Left lung (tissue), 14 donors: ENCODE measurements at places on chromosomes 3 and 15.

- H3K27me3 ChIP-seq = no peaks in the 10 kb centered on the region
- H3K27ac ChIP-seq = no peak overlapping the region
- peaks cover 30% of the 10 kb centered on the region for H3K36me3 ChIP-seq
- no peaks in the 10 kb centered on the region for H3K4me1 ChIP-seq
- DNase-seq = no peak
- H3K4me3 ChIP-seq = no peak overlapping the region
Measured at GRCh38 chr3:188607805-188608315, 453.9 kb downstream of the LPP start.

DNA sequence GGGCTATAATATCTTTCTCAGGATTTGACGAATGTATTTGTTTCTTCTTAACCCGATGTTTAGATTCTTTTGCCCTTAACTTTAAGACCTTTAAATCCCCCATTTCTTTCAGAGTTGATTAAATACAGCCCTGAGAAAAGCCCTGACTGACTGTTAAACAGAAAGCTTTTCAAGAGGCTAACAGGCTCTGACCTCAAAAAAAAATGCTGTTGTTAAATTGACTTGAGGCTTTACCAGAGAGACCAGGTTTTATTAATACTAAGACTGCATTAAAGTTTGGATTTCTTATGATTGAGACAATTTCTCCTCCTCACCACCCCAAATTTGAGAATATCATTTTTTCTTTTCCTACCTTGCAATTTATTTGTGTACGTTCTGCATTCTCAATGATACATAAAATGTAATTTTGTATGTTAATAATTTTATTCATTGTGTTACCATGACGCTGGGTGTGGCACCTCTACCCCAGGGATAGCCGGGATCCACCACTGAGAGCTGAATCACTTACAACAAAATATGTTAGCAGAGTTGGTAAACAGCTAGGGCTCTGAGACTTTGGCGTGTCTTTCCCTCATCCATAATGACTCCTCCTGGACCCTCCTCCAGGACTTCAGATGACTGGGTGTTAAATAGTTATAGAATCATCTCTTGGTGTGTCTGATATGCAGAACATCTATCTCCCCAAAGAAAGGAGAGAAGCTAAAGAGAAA lies 753.5 kb downstream of the NAALADL2 start:
- no peak for DNase-seq
- H3K4me3 ChIP-seq = no peak overlapping the region
- H3K36me3 ChIP-seq = no peaks in the 10 kb centered on the region
- H3K27ac ChIP-seq = no peak overlapping the region

- no peak for DNase-seq
- no peak overlapping the region for H3K4me3 ChIP-seq
- no peaks in the 10 kb centered on the region for H3K27me3 ChIP-seq
- H3K27ac ChIP-seq = no peak overlapping the region
- no peaks in the 10 kb centered on the region for H3K4me1 ChIP-seq
Measured at GRCh38 chr3:27387625-27388024, 18.4 kb upstream of the NEK10 start.

GRCh38 chr3:150351398-150351797 lies 56.7 kb upstream of the TSC22D2 start:
- no peak overlapping the region for H3K4me3 ChIP-seq
- H3K27ac ChIP-seq = no peak overlapping the region
- no peak for DNase-seq
- H3K4me1 ChIP-seq = no peaks in the 10 kb centered on the region
- H3K27me3 ChIP-seq = no peaks in the 10 kb centered on the region
- no peaks in the 10 kb centered on the region for H3K36me3 ChIP-seq

- DNase-seq = no peak
- no peak overlapping the region for H3K27ac ChIP-seq
- H3K4me1 ChIP-seq = no peaks in the 10 kb centered on the region
- no peaks in the 10 kb centered on the region for H3K27me3 ChIP-seq
- no peaks in the 10 kb centered on the region for H3K36me3 ChIP-seq
- no peak overlapping the region for H3K4me3 ChIP-seq
Measured at GRCh38 chr3:182637350-182638110, 155.8 kb upstream of the ATP11B start.

GRCh38 chr3:43706342-43706741 lies 15.6 kb downstream of the ABHD5 start:
- no peak overlapping the region for H3K27ac ChIP-seq
- DNase-seq = no peak
- H3K4me1 ChIP-seq = peaks cover 4% of the 10 kb centered on the region
- no peak overlapping the region for H3K4me3 ChIP-seq

DNA sequence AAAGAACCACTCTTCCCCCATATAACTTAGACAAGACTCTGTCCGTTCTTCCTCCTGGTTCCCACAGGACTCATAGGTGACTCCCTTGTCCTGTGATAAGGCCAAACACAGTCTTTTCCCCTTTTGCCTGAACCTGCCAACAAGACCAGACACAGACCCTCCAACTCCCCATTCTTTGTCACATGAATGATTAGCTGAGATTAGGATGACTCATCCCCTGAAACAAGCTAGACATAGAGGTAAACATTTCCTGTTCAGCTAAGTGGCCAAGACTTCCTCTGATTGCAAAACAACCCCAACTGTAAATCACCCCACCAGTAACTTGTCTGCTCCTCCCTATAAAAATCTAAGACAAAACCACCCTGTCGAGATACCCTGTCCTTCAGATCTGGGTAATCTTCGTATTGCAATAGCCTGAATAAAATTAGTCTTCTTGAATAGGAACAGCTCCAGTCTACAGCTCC lies 11.4 kb upstream of the HTR3E start:
- no peaks in the 10 kb centered on the region for H3K4me1 ChIP-seq
- H3K27ac ChIP-seq = no peak overlapping the region
- no peaks in the 10 kb centered on the region for H3K36me3 ChIP-seq
- H3K4me3 ChIP-seq = no peak overlapping the region
- no peaks in the 10 kb centered on the region for H3K27me3 ChIP-seq

DNA sequence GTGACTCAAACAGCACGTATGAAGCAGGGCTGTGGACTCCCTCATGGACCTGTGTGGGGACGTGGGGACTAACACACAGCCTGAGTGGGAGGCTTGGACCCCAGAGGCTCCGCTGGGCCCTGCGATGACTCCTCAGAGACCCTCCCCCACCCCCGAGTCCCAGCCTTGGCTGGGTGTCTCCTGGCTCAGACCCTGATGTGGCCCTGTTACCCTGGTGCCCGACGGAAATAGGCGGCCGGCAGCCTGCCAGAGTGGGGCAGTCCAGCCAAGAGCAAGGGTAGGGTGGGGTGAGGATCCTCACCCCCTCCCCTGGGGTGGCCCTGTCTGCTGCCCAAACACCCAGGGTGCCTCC lies 15.3 kb downstream of the TNK2 start:
- peak overlapping the region; percentile 81 for H3K27ac ChIP-seq
- peak overlapping the region; percentile 39 for H3K4me3 ChIP-seq
- peaks cover 68% of the 10 kb centered on the region for H3K4me1 ChIP-seq
- DNase-seq = no peak
- no peaks in the 10 kb centered on the region for H3K27me3 ChIP-seq
- H3K36me3 ChIP-seq = peaks cover 3% of the 10 kb centered on the region

DNA sequence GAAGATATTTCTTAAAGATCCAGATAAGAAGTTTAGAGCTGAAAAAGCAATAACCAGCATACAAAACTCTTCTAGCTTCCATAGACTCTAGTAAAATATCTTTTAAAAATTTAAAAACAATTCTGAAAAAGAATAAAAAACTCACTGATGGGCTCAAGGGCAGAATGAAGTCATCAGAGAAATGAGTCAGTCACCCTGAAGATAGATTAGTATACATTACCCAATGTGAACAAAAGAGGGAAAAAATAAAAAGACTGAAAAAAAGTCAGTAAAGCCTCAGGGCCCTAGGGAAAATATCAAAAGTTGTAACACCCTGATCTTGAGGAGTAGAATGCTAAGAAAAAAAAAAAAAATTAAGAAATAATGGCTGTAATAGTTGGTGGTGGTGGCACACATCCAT lies 11.4 kb downstream of the DET1 start:
- H3K4me1 ChIP-seq = no peaks in the 10 kb centered on the region
- no peak overlapping the region for H3K27ac ChIP-seq
- no peak for DNase-seq
- no peaks in the 10 kb centered on the region for H3K27me3 ChIP-seq
- no peak overlapping the region for H3K4me3 ChIP-seq

DNA sequence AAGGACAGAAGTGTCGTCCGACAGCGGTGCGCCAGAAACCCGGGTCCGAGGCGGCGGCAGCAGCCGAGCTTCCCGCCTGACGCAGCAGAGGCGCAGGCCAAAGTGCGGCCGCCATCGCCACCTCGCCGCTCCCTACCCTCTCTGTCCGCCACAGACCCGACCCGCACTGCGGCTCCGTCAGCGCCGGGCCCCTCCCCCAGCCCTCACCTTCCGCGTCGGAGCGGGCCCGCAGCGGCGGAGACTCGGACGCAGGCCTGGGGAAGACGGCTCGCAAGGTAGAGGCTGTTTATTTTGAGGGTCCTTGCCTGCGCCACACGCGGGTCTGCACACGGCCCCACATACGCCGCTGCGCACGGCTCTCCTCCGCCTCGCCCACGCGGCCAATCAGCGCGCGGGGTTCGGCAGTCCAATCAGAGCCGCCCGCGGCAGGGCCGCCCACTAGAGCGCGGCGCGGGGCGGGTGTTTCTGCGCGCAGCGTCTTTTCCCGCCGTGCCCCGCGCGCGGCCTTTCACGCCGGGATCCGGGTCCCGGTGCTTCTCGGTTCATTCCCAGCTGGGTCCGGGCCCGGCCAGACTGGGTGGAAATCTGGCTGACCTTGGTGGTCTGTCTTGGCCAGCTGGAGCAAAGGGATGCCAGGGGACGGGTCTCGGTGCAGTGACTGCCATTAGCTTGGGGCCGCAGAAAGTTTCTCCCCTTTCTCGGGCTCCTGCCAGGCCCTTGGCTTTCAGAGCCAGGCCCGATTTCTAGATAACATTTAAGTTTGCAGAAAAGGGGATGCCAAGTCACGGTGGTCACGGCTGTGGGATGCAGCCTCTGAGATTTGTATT lies at the start of gene CNBP:
CNBP (minus strand) TSS at position 328 of the 827 bp plus-strand sequence. CDS start 12,139 bp downstream, outside the sequence.
- H3K4me1 ChIP-seq = peaks cover 31% of the 10 kb centered on the region
- no peaks in the 10 kb centered on the region for H3K27me3 ChIP-seq
- H3K27ac ChIP-seq = peak within 1 kb of the TSS; percentile 98

DNA sequence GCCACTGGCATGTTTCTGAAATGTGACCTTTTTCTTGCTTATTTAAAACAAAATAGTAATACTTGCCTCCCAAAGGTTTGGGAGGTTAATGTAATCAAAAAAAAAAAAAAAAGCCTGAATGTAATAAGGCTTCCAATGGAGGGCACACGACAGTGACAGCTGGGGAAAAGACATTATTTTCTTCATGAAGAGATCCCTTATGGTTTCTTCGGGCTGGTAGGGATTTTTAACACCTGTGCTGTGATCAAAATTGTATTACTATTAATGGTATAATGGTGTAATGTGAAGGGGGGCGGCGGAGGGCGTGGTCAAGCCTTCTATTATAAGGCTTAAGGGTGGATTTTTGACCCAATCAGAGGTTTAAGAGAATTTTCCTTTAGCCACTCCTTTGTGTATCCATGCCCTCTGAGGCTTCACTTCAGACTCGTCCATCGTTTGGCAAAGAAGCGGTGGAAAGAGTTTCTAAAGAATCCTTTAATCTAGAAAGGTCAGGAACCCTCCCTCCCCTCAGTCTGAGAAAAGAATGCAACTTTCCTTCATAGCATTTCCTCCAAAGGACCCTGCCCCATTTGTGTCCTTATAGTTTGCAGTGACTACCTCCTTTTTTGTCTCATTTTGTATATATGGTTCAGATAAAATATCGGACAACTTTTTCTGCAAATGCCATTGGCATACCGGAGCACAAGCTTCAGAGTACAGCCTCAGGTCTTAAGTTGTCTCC lies 89.5 kb upstream of the CHD2 start:
- no peaks in the 10 kb centered on the region for H3K27me3 ChIP-seq
- DNase-seq = peak; percentile 83
- no peak overlapping the region for H3K4me3 ChIP-seq
- peak overlapping the region; percentile 100 for H3K27ac ChIP-seq
- peaks cover 4% of the 10 kb centered on the region for H3K4me1 ChIP-seq
- H3K36me3 ChIP-seq = no peaks in the 10 kb centered on the region

DNA sequence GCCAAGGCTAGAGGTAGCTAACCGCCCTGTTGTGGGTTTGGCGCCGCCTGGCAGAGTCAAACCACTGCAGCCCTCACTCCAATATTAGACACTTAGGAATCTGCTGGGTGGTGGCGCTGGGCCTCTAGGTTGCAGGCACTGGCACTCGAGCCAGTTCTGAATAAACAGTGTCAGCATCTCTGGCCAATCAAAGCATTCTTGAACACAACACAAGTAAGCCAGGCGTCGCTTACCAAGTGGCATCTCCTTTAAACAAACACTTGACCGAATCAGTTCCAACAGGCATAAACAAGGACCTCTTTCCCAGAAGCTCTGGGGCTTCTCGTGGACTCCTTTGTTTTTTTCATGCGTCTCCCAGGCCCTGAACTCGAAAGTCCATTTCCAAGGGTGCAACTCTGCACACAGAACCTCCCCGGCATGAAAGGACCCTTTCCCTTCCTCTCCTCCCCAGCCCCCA lies 82.3 kb downstream of the LRIG1 start:
- peaks cover 11% of the 10 kb centered on the region for H3K4me1 ChIP-seq
- no peaks in the 10 kb centered on the region for H3K27me3 ChIP-seq
- H3K36me3 ChIP-seq = peaks cover 13% of the 10 kb centered on the region

- H3K27me3 ChIP-seq = no peaks in the 10 kb centered on the region
- H3K4me3 ChIP-seq = no peak overlapping the region
- H3K4me1 ChIP-seq = peaks cover 16% of the 10 kb centered on the region
Measured at GRCh38 chr3:152350139-152350538, 81.4 kb downstream of the MBNL1 start.

- no peak for DNase-seq
- no peak overlapping the region for H3K27ac ChIP-seq
Measured at GRCh38 chr3:129703913-129704312, 97.4 kb upstream of the PLXND1 start.

- no peaks in the 10 kb centered on the region for H3K4me1 ChIP-seq
- DNase-seq = no peak
- no peak overlapping the region for H3K4me3 ChIP-seq
- H3K36me3 ChIP-seq = no peaks in the 10 kb centered on the region
- H3K27ac ChIP-seq = no peak overlapping the region
Measured at GRCh38 chr3:157369727-157370421, 66.8 kb upstream of the PTX3 start.

GRCh38 chr3:189188466-189188865 lies 16.7 kb downstream of the TPRG1 start:
- H3K4me1 ChIP-seq = peaks cover 6% of the 10 kb centered on the region
- H3K4me3 ChIP-seq = no peak overlapping the region
- no peaks in the 10 kb centered on the region for H3K36me3 ChIP-seq
- DNase-seq = peak; percentile 21

GRCh38 chr15:65828585-65828984 lies 36.5 kb upstream of the DENND4A start:
- no peaks in the 10 kb centered on the region for H3K36me3 ChIP-seq
- H3K4me3 ChIP-seq = no peak overlapping the region
- peaks cover 14% of the 10 kb centered on the region for H3K4me1 ChIP-seq
- DNase-seq = no peak

GRCh38 chr15:85361323-85361722 lies 19.1 kb upstream of the AKAP13 start:
- H3K27ac ChIP-seq = no peak overlapping the region
- no peaks in the 10 kb centered on the region for H3K36me3 ChIP-seq
- DNase-seq = no peak
- H3K27me3 ChIP-seq = no peaks in the 10 kb centered on the region
